ENCODE measurements at places on chromosomes 16 and 17. TPM values are rescaled to one million over a fixed set of nuclear protein-coding genes. Genes with fewer than 3 reads are reported as not detected.

- DNase-seq, result no peak
Measured at GRCh38 chr16:1177053-1177452, 24.1 kb downstream of the CACNA1H start.

DNA sequence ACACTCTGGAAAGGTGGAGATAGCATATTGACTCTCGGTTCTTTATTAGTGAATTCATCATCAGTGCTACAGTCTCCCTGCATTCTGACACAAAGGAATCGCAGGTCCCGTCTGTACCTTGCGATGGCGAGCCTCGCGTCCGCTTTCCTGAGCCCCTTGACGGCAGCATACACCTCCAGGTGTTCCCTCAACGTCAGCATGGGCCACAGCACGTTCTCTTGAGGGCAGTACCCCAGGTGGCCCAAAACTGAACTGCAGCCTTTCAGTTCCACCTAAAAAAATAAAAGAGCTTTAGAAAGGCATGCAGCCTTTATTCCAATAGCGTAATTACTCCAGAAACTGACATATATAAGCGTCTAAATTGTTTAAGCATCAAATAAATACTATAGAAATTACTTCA, 24.2 kb upstream of the ABCA9 start:
- DNase-seq, result peak; percentile 4

- DNase-seq, result no peak
Measured at GRCh38 chr17:43927060-43927864, 15.0 kb downstream of the PPY start.

DNA sequence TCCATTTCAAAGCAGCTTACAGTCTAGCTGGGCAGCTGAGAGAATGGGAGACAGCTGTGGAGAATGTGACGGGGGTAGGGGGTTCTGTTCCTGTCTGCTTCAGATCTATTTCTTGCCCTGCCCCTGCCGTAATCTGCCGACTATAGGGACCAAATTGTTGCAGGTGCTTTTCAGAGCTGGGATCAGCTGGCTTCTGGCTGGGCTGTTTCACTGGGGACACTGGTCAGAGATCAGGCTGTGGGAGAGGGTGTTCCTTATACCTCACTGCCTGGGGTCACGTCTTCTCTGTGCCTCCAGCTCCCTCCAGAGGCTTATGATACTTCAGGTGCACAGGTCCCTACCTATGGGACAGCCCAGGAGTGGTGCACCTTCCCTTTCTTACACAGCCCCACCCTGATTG, 514.9 kb upstream of the GOT2 start:
- DNase-seq, result no peak

DNA sequence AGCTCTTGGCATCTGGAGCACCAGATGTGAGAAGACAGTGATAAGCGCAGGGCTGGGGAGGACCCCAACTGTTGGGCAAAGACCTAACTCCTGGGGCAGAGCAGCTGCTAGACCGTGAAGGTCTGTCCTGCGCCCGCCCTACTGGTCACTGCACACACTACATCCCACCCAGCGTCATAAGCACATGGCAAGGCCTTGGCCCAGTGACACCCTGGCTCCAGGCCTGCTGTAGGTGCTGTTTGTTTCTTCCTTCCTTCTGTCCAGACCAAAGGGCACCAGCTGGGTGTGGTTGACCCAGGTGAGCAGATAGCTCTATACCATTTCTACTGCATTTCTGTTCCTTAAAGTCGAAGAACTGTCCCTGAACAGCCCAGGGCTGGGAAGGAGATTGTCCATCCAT, 6.4 kb downstream of the TRPV3 start:
- DNase-seq, result no peak

DNA sequence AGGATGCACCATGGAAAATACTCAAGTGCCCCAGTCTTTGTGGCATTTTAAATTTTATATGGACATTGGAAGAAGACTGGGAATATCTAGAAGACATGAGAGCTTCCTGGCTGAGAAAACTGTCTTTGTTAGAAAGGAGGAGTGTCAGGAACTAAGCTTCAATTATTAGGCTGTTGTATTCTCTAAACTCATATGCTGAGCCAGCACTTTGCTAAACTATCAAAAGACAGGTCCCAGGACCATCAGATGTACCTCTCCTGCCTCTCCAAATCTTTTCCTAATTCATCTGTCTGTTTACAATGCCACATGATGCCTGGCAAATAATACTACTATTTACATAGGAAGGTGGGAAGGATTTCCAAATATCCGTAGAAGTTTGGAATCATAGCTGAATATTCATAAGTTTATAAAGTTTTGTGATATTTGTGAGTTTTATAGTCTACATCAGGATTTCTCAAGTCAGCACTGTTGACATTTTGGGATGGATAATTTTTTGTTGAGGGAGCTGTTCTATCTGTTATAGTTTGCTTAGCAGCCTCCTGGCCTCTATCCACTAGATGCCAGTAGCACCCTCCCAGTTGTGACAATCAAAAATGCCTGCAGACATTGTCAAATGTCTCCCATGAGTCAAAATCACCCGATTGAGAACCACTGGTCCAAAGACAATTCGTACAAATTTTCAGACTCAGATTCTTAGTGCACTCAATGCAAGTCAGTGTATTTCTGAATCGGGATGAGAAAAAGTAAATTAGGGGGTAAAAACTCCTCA, 61.2 kb upstream of the NETO2 start:
- DNase-seq, result no peak

DNA sequence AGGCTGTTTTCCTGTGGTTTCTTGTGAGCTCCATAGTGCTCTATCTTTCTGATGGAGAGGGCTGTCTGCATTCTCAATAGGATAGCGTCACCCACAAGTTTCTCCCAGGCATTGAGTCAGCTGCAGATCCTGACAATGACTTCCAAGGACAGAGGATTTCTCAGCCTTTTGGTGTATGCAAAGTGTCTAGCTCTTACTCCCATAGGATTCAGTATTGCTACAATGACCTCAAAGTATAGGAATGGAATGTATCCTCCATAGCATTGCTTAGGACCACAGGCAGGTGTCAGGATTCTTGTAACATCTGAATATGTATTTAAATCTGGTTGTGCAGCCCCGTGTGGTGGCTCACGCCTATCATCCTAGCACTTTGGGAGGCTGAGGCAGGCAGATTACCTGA, 32.3 kb downstream of the SMIM36 start:
- peak; percentile 23 for DNase-seq

DNA sequence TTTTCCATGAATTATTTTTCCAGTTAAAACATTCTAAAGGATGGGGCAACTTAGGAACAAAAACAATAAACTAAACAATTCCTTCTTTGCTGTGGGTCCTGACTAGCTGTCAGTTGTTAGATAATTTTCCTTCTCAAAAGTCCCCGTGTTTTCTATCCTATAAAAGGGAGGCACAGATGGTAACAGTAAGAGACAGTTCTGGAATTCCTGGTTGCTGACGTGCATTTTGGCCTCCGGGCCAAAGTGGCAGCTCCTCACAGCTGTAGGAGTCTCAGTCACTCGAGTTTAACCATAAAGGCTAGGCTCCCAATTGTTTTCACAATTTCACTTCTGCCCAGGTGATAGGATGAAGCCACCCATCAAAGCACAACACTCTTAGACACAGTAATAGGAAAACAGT, 77.0 kb upstream of the ZNF423 start:
- DNase-seq, result peak; percentile 5

DNA sequence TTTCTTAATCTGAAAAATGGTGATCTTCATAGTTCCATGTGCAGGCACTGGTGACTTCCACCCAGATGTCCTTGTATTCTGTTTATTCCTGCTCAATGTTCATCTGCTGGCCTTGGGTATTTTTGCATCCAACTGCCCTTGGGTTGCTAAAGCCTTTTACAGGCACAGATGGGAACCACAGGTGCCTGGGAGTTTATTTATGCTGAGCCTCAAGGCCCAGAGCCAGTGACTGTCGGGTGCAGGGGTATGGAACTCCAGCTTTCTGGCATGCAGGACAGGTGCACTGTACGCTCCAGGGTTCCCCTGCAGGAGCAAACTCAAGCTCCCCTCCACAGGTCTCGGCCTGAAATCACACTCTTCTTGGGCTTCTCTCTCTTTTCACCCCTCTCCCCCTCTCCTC, 22.3 kb downstream of the DYNLRB2 start:
- DNase-seq, result no peak

- peak; percentile 70 for DNase-seq
Measured at GRCh38 chr16:85390511-85391174, 222.5 kb upstream of the GSE1 start.

DNA sequence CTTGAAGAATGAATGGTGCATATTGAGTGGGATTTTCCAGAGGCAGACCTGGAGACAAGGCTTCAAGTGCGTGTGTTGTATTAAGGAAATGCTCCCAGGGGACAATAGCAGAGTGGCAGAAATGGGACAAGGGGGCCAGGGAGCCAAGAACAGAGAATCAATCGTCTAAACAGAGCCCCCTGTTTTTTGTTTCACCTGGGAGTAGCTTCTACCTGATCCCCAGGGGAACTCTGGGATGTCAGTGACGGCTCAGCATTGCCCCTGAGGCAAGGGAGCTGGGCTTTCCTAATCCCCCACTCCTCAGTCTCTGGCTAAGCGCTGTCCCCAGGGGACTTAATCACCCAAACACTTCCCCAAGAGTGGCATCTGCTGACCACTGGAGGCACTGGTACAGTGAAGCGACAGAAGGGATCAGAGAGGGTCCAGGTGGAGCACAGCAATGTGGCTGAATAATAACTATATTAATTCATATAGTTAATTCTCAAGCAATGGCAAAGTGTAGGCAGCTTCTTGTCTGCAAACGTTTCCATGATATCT, 35.7 kb upstream of the C16orf78 start:
- no peak for DNase-seq

- DNase-seq, result no peak
Measured at GRCh38 chr16:610513-611381, 20.0 kb upstream of the WFIKKN1 start.

DNA sequence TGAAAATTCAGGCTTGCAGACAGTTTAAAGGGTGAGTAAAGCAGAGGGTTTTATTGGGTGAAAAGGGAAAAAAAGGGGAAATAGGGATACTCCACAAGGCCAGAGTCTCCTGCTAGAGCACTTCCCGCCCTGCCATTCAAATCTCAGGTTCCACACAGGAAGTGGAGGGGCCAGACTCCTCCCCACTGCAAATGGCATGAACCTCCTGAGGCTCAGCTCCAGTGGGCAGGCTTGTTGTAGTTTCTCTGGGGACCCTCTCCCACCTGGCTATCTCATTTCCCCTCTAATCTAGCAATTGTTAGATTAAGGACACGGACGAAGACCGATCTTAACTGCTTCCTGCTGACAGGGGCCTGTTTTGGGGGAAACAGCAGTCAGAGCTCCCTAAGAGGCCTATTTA, 43.4 kb downstream of the TAOK1 start:
- DNase-seq, result no peak

GRCh38 chr16:70809392-70810060, 8.6 kb upstream of the VAC14 start:
- DNase-seq, result no peak

DNA sequence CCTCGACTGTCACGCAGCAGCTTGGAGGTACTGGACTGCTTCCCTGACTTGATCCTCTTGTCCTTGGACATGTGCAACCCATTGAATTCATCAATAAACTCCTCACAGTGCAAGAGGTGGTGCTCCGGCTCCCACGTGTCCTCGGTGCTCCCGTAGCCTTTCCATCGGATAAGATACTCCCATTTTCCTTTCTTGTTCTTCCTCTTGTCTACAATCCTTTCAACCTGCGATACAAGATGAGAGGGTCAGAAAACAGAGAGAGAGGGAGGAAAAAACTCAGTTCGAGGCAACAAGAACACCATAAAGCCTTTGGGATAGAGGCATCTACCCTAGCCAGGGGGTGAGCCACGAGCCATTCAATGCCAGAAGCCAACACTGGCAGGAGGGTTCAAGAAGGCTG, 119.5 kb downstream of the CDYL2 start:
- DNase-seq, result no peak

- no peak for DNase-seq
Measured at GRCh38 chr17:50668025-50668837, 33.5 kb downstream of the ABCC3 start.

GRCh38 chr16:53781023-53781605, 77.2 kb downstream of the FTO start:
- DNase-seq, result no peak

- peak; percentile 97 for DNase-seq
Measured at GRCh38 chr17:40953881-40954280, 12.9 kb downstream of the KRT39 start.

GRCh38 chr16:88331989-88332920, 50.5 kb upstream of the ZNF469 start:
- peak; percentile 94 for DNase-seq

- DNase-seq, result no peak
Measured at GRCh38 chr17:44933824-44934744, 13.5 kb downstream of the KIF18B start.

- no peak for DNase-seq
Measured at GRCh38 chr17:79036181-79036580, 12.2 kb downstream of the C1QTNF1 start.

GRCh38 chr16:76732894-76733293, 455.7 kb downstream of the CNTNAP4 start:
- DNase-seq, result no peak

DNA sequence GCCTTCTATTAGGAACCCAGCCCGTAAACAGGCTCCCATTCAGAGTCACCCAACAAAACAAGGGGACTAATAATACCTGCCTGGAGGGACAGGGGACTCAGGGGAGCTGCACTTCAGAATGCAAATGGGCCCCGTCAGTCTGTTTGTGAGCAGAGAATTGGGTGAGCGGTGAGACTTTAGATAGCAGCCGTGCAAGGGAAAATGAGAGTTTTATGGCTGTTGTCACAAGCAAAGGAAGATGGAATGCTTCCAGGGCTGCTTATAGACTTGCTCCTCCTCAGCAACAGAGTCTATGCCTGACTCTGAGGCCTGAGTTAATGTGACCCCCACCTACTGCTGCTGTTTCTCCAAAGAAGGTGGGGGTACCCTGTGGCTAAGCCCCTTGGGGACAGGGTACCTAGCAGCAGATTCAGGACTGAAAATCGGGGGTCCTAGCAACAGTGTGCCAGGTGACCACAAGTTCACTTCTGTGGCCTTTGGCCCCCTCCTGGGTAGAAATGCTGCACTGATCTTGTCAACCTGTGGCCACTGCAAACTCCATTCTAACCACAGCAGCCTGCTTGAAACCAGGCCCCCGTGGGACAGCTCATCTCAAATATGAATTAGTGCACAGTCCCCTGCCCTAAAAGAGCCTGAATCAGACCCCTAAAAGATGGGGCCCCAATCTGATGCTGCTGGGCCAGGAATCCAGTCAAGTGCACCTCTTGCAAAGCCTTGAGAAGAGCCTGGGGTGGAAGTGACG, 126.4 kb downstream of the C16orf78 start:
- no peak for DNase-seq

GRCh38 chr17:37481001-37481665, 8.6 kb upstream of the DUSP14 start:
- DNase-seq, result peak; percentile 60

MYO15A gene
- total RNA-seq, result 0.32 TPM

SNTB2 gene
- 14.8 TPM for total RNA-seq

TMEM238L gene
- total RNA-seq, result not detected

WNT9B gene
- total RNA-seq, result not detected

CYLD gene
- 30.6 TPM for total RNA-seq

GOSR2 gene
- 41.1 TPM for total RNA-seq

TMIGD1 gene
- total RNA-seq, result not detected

ABCA6 gene
- 0.07 TPM for total RNA-seq

PTGES3L gene
- 0.17 TPM for total RNA-seq

INCA1 gene
- total RNA-seq, result 0.14 TPM

FA2H gene
- total RNA-seq, result 0.14 TPM

MT3 gene
- total RNA-seq, result not detected

KRT15 gene
- total RNA-seq, result 314 TPM

NTN3 gene
- total RNA-seq, result 0.04 TPM

CES5A gene
- not detected for total RNA-seq
